NCI-H1436 treated with DMSO at 0.1 percent for 48 hours (cell line): ENCODE measurements at places on chromosomes 16 and 17.

GRCh38 chr17:49512296-49513043 is 17.4 kb downstream of the NGFR start:
- DNase-seq: no peak

GRCh38 chr17:11105141-11105540 is 135.9 kb upstream of the SHISA6 start:
- DNase-seq: no peak

DNA sequence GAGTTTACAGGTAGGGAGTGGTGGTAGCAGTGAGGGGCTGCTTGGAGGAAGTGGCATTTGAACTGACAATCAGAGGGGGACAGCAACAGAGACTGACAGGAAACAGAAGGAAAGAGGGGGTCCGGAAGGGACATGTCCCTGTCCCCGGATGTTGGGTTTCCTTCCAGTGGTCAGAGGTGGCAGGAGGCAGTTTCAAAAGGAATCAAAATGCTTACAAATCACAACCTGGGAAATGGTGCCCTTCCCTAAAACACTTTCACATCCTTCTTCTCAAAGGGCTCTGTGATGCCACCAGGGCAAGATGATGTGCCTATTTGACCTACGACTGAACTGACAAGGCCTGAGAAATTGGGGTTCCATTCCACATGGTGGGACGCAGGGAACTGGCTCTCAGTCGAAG is 19.7 kb downstream of the ADGRG1 start:
- no peak for DNase-seq

- DNase-seq: no peak
Observed at GRCh38 chr16:85201574-85201973, 89.3 kb upstream of the CIBAR2 start.

DNA sequence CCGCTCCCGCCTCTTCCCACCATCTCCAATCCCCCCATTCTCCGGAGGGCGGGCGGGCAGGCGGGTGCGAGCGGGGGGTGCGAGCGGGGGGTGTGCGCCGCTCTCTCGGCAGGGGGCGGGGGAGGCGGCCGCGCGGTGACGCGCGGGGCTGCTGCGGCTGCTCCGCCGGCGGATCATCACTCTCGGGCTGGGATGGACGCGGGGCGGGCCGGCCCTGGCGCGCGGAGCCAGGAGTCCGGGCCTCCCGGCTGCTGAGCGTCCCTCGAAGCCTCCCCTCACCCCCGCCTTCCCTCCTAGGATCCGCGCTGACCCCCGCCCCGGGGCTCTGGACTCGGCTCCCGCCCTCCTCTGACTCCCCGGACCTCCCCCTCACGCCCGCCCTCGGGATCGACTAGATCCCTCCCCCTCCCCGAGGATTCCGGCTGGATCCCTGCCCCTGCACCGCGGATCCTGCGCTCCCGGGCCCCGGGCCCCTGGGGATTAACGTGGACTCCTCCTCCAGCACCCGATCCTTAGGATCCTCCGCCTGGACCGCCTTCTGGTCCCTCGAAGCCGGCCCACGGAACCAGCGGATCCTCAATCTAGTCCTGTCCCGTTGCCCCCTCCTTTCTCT is 946 bp upstream of the TMEM256 start:
- no peak for DNase-seq

DNA sequence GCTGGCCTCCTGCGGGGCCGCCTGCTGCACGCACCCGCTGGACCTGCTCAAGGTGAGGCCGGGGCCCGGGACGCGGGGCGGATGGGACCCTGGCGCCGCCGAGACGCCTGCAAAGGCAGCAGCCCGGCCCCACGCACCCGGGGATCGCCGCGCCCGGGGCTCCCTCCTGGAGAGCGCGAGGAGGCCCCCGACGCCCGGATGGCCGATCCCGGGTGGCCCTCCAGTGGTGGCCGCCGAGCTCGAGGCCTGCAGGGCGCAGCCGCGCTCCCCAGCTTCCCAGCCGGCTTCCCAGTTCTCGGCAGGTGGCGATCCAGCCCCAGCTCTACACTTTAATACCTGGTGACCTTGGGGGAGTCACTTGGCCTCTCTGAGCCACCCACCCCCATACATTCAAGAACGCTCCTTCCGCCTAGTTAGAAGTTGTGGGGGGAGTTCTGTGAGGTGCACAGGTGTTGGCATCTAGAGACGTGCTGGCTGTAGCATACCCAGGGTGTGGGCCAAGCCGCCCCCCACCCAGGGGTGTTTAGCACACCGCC is 452 bp downstream of the SLC25A10 start:
- no peak for DNase-seq

GRCh38 chr17:80675438-80676095 is 130.9 kb downstream of the RPTOR start:
- DNase-seq: no peak

DNA sequence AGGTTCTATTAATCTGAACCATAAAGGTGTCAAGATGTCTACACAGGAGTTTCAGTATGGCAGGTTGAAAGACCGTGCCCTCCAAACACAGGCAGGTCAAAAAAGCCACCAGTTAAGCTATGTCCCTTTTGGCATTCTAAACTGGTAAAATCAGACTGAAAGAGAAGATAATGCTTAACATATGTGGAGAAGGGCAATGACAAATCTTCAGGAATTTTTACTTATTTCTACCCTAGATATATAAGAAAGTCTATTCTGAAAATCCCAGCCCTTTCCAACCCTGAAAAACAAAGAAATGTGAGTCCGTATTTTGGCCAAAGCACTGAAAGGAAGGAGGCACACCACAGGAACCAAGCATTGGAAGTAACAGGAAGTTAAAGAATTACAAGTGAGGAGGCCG is 16.5 kb downstream of the AP1G1 start:
- no peak for DNase-seq

DNA sequence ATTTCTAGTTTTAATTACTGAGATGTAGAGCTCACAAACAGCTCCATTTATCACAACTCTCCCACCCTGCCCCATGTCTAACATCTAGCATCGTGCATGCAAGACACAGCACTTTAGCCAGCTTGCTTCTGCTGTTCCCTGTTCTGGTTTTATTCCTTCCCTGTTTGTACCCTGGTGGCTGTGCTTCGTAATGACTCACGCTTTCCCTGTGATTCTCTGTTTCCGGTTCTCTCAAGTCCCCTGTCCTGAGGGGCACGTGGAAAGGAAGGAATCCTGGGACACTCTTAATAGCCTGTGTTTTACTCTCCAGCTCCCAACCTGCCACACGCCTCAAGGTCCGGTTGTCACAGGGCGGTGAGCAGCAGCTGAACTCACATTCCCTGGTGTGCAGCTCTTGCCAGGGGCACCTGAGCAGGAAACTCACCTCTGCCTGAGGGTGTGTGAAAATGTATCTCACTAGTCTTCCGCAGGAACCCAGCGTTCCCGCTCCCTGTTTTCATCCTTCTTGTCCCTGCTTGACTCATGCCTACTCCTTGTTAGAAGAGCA is 10.6 kb downstream of the SHISA6 start:
- DNase-seq: no peak

DNA sequence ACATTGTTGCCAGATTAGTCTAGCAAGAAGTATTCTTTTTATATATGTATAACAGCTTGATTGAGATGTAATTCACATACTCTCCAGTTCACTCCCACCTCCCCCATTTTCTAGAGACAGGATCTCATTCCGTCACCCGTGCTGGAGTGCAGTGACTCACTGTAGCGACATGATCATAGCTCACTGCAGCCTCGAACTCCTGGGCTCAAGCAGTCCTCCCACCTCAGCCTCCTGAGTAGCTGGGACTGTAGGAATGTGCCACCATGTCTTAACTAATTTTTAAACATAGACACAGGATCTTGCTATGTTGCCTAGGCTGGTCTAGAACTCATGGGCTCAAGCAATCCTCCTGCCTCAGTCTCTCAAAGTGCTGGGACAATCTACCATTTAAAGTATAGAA is 3.3 kb upstream of the RSAD1 start:
- no peak for DNase-seq

DNA sequence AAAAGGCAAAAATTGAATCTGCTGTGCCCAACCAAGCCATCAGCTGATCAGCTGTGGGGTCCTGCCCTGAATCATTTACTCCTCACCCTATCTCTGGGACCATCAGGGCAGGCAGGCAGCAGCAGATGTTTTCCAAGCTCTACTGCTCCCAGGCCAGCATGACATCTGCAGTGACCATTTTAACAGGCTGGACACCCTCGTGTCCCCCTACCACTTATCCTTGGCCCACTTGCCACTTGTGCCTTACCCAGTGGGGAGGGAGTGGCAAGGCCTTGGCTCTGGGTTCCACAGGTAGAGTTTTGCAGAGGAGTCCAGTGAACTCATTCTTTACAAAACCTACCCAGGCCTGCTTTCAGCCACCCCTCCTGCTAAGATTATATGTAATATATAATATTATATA is 12.0 kb upstream of the CA4 start:
- no peak for DNase-seq

- DNase-seq: no peak
Observed at GRCh38 chr16:81521141-81521626, 76.6 kb downstream of the CMIP start.

DNA sequence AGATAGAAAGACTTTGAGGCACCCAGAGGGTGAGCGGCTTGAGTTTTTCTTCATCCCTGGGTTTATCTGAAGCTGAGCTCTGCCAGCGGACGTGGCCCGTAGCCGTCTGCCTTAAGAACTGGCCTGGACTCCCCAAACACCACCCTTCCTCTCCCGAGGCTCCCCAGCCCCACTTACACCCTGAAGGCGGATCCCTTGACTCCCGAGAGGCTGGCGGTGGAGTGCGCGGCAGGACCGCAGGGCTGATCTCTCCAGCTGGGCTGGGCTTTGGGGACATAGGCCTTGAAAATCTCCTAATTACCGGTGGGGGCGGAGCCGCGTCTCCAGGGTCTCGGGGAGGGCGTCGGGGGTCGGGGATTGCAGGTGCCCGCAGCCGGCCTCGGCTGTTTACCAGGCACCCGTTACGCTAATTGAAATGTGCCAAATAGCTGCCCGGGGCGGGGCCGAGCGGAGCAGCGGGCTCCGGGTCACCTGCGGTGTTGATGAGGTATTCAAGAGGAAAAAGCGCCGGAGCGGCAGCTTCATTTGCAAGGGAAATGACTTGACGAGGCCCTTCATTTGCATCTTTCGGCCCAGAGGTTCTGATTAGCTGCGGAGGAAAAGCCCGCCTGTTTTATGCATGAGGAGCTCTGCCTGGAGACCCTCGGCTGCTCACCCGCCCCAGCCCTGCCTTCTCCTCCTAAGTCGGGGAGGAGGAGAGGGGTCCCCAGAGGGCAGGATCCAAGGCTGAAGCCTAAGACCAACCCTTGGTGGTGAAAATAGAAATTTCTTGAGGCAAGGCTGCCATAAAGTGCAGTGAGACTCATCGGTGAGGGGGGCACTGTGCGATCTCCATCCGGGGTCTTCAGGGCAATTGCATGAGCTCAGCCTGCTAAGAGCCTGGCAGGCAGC is 100.7 kb downstream of the MGAT5B start:
- peak; percentile 99 for DNase-seq

DNA sequence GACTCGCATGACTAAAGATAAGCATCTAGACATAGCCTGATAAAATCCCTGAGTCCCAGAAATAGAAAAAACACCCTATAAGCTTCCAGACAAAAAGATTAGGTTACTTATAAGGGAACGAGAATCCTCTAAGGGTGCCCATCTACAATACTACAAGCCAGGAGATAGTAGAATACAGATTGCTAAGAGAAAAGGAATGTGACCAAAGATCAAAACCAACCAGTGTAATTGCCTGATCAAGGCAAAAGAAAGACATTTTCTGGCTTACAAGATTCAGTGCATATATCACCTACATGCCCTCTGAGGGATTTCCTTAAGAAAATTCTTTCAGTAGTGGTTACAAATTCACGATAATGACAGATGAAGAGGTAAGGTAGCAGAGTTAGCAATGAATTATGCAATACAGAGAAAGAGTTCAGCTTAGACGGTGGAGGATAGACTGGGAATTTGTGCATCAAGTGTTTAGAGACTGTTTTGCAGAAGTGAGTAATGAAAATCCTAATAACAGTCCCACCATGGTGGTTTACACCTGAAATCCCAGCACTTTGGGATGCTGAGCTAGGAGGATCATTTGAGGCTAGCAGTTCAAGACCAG is 35.0 kb downstream of the BCL7C start:
- no peak for DNase-seq

DNA sequence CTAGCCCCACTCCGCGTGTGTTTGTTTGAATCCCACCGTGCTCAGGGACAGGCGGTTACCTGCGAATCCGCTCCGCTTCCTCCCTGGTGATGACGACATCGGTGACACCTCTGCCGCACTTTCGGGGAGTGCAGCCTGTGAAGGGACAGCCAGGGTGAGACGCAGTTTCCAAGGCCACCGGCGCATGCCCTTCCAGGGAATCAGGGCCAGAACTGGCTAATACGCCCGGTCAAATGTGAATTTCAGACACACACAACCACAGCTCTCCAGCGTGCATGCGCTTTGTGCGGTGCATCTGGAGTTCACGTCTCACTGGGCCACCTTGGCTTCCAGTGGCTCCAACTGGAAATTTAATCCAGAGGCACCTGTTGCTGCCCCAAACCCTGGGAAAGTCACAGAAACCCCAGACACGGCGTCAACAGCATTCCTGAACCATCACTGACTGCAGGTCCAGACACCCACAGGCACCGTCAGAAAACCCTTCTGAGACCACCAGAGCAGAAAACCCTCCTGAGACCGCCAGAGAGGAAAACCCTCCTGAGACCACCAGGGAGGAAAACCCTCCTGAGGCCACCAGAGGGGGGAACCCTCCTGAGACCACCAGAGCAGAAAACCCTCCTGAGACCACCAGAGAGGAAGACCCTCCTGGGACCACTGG is 6.6 kb upstream of the HEXD start:
- DNase-seq: no peak

GRCh38 chr16:46713634-46714033 is 24.2 kb downstream of the ORC6 start:
- DNase-seq: peak; percentile 55

DNA sequence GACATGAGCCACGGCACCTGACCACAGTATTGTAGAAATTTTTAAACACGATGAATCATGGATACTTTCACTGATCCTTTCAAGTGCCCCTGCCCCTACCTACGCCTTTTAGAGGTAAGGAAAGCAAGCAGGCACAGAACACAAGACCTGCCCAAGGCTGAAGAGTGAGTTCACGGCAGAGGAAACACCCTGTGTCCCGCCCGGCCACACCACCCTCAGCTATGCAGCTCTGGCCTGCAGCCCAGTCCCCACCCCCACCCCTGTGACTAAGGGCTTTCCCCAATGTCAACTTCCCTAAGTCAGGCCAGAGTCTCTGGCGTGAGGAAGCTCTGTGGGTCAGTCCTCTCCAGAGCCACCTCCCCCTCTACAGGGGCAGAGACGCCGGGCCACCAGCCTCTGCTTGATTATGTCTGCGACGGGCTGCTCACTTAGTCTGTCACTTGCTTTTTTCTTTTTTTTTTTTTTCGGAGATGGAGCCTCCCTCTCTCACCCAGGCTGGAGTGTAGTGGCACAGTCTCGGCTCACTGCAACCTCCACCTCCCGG is 8.4 kb downstream of the SLC16A5 start:
- DNase-seq: no peak

GRCh38 chr17:77957235-77957856 is 1.2 kb upstream of the TNRC6C start:
- no peak for DNase-seq
